Activated T-cell treated with anti-CD3 and anti-CD28 coated beads for 4 hours (primary cell): ENCODE measurements at places on chromosomes 2 and 18.

- no peak for DNase-seq
These were observed 348.0 kb downstream of the GPD2 start for GRCh38 chr2:156784020-156784701.

DNA sequence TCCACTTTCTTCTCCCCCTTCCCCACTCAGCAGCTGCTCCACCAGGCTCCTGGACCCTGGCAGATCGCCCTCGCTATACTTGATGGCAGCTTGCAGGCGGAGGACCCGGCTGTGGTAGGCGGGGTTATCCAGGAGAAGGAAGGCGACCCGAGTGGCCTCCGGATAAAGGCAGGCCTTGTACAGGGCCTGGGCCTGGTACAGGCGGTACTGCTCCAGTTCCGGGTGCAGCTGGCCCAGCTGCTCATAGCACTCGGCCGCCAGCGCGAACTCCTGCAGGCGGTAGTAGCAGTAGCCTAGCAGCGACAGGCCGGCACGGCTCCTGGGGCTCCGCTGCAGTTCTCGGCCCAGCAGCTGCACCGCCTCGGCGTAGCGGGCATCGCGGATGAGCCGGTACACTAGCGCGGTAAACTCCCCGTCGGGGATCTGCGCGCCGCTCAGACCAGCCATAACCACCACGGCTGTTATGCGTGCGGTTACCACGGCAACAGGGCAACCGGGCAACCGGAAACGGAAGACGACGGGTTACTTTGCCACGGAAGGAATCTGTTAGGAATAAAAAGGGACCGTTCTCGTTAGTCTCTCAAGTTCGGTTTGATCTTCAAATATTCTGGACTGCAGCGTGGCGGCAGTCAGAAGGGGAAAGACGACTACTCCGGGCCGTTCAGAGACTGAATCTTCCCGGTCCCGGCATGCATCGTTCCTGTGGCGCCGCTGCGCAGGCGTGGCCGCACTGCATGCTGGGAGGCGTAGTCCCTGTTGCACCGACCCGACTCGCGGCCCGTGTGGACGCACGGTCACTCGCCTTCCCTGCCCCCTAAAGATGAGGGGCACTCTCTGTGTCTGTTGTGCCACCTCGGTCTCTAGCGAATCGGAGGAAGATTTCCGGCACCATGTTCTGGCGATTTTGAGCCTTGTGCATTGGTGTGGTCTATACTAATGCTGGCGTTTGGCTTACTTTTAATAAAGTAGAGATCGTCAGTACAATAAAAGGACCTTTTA, 226.0 kb downstream of the AGPS start:
- DNase-seq: peak; percentile 85

- no peak for DNase-seq
These were observed 11.1 kb upstream of the MTA3 start for GRCh38 chr2:42557306-42557705.

GRCh38 chr2:177075254-177075653, 137.3 kb upstream of the HNRNPA3 start:
- no peak for DNase-seq

DNA sequence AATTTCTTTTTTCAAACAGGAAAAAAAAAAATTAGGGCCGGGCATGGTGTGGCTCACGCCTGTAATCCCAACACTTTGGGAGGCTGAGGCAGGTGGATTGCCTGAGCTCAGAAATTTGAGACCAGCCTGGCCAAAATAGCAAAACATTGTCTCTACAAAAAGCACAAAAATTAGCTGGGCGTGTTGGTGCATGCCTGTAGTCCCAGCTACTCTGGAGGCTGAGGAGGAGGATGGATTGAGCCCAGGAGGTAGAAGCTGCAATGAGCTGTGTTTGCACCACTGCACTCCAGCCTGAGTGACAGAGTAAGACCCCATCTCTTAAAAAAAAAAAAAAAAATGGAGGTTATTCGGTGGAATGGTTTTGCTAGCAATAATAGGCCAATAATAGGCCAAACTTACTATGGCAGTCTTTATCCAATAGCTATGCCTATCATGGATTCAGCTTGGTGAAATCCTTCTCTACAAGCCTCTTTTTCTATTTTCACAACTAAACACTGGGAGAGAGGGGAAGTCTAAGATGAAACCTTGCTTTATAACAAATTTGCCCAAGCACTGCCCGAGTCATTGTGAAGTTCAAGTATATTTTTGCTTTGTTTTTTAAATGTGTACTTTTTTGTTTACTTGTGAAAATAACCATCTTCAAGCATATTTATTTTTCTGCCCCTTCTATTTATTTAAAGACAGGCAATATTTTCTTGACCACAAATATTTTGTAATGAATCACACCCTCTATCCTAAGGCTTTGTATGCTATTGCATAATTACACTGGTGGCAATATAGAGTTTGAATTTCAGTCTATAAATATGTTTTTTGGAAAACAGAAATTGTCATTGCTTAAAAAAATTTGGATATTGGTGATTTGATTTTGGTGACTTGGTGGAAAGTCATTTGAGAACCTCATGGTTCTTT, 20.0 kb upstream of the KYNU start:
- no peak for DNase-seq
